Stimulated activated CD8-positive, alpha-beta memory T cell treated with anti-CD3 and anti-CD28 coated beads, Interleukin-7, amount 100 ng/mL, for 48 hours (primary cell): ENCODE measurements at places on chromosomes 2 and 18.

DNA sequence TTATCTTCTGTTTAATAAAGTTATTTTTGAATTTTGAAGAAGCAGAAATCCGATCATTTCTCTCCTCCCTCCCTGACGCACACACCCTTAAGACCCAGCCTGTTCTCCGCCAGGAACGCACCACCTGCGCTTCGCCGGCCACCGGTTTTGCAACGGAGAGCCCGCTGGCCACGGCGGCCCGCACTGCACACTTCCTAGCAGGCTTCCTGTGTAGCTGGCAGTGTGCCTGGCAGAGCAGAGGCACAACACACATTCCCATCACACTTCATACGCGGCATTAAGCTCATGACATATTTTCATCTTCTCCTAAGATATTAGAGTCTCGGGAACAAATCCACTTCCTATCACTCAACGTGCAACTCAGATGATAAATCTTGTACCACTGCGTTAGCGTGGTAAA, 148.0 kb downstream of the HDAC4 start:
- DNase-seq: no peak

GRCh38 chr2:24873619-24874018, 46.4 kb downstream of the ADCY3 start:
- DNase-seq: no peak

- DNase-seq: no peak
Measured at GRCh38 chr2:9815076-9815475, 28.2 kb upstream of the TAF1B start.

- DNase-seq: no peak
Measured at GRCh38 chr2:51011693-51012092, 20.2 kb downstream of the NRXN1 start.

- DNase-seq: no peak
Measured at GRCh38 chr2:241560162-241560882, 1.8 kb downstream of the BOK start.

GRCh38 chr18:60259052-60259681, 113.4 kb downstream of the MC4R start:
- DNase-seq: no peak

- no peak for DNase-seq
Measured at GRCh38 chr2:113138428-113139322, 11.3 kb downstream of the IL1RN start.

GRCh38 chr2:47069628-47070154, 85.4 kb downstream of the STPG4 start:
- DNase-seq: no peak

GRCh38 chr2:99490623-99491461, 1.0 kb upstream of the REV1 start:
- DNase-seq: no peak

GRCh38 chr2:144759746-144760145, 239.8 kb upstream of the ZEB2 start:
- DNase-seq: no peak

DNA sequence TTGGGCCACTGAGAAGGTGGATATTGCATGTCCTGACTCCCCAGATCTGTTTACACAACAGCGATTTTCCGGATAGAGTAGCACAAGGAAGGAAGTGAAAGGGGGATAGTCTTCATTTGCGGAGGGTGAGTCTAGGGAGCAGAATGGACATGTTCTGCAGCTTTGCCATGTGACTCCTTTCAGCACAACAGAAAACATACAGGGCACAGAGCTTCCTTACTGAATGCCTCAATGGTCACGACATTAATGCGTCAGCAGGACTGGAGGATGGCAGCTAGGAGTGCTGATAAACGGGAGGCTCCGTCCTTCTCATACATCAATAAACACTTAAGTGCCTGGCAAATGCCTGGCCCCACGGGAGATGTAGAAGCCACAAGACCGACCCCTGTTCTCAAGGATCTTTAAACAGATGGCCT, 163.0 kb downstream of the FAM210A start:
- no peak for DNase-seq

DNA sequence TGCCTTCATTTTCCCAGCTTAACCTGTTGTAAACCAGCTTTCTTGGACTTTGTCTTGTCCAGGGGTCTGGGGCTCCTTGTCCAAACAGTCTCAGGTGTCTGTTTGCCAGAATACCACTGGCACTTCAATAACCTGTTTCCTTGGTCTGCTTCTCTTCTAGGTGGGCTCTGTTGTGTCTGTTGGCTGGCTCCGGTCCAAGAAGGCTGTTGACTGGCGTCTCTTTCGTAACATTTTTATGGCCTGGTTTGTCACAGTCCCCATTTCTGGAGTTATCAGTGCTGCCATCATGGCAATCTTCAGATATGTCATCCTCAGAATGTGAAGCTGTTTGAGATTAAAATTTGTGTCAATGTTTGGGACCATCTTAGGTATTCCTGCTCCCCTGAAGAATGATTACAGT, 17.0 kb downstream of the SLC20A1 start:
- DNase-seq: no peak

DNA sequence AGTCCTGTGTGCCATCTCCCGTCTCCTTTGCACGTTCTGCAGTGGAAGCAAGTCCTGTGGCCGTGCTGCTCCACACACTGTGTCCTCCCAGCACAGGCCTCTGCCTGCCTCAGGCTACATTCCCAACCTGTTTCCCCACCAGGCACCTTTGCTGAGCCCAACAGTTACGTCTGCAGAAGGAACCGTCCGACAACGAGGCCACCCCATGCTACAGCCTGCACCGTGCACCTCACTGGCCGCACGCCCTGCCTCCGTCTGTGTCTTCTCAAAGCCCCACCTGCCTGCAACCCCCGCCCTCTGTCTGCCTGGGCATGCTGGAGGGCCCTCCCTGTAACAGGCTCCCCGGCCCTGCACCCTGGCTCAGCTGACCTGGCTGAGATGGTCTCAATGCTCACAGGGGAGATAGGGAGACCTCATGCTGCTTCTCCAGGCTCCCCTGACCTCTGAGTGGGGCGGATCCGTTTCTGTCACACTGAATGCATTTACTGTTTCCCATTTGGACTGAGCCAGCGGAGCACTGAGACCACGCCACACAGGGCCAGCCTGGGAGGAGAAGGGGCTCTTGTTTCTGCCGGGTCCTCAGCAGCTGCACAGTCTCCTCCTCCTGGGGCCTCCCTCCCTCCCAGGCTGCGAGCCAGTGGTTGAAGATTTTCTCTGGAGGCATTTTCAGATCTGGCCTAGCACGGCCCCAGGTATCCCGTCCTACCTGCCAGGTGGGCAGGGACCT, 109.1 kb upstream of the OTOS start:
- no peak for DNase-seq

- DNase-seq: no peak
Measured at GRCh38 chr18:37421341-37422077, 144.1 kb downstream of the CELF4 start.

DNA sequence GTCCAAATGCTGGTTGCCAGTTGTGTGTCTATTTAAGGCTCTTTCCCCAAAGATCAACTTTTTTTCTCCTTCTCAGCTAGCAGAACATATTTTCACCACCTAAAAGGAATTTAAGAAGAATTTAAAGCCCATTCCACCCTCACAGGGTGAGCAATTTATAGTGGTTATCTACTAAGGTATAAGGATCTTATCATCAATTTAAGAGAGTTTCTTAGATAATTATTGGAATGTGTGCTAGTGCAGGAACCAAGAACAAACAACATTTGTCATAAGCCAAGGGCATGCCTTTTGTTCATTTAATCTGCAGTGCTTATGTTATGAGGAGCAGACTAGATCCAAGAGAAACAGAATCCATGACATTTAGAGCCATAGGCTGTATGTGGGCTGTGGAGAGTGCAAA, 37.2 kb downstream of the NLRC4 start:
- DNase-seq: no peak

DNA sequence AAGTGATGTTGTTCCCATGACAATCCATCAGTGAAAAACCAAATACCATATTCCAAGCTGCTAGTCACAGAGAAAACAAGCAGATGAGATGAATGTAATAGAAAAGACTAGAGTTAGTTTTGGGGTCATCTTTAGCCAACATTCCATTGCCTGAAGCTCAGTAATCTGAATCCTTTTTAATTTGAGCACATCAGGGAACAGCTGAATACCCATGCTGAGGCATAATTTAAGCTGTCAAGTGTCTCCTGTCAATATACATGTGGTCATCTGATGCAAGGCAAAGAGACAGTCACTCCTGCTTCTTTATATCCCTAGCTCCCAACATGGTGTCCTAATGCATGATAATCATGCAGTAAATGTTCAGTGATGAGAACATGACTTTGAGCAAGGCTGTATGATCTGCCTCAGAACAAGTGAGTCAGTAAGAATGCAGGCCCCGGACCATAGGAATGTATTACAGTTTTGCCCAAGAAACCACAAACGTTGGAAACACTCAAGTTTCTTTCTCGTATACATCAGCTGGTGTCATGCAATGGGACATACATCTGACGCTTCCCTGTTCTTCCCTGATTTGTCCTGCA, 48.0 kb downstream of the CDK15 start:
- DNase-seq: no peak

GRCh38 chr18:2656981-2657512, 1.5 kb downstream of the SMCHD1 start:
- DNase-seq: no peak

DNA sequence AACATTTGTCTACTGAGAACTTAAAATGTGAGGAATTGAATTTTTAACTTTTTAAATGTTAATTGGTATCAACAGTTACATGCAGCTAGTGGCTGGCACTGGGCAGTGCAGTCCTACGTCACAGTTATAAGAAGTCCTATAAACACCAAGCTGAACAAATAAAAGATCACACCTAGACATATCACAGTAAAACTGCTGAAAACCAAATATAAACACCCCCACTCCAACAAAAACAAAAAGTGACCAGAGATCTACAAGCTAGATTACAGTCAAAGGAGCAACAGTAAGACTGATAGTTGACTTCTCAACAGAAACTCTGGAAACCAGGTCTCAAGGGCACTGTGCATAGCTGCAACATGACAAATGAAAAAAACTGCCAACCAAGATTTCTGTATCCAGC, 19.4 kb downstream of the TLK1 start:
- DNase-seq: no peak

- no peak for DNase-seq
Measured at GRCh38 chr2:75035444-75036353, 77.3 kb downstream of the POLE4 start.

GRCh38 chr18:57780318-57780705, 22.8 kb downstream of the ATP8B1 start:
- DNase-seq: no peak

- DNase-seq: no peak
Measured at GRCh38 chr2:225463449-225463848, 63.9 kb downstream of the NYAP2 start.

GRCh38 chr18:24875777-24876176, 415.3 kb downstream of the HRH4 start:
- no peak for DNase-seq

DNA sequence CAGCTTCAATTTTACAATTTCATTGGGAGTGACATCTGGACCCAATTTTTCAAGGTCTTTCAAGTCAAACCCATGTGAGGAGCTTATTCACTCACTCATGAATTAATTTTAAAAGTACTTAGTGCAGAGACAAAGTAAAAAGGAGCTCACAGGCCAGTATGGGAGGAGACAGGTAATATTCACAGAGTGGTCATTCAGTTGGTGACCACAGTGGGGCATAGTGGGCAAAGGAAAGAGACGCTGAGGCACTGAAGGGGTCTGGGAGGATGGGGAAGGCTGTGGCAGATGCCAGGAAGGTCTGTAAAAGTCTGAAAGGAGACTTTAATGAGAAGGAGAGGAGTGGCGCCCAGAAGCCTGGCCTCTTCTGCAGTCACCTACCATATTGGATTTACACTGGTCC, 76.0 kb downstream of the CD8B2 start:
- DNase-seq: no peak

- DNase-seq: no peak
Measured at GRCh38 chr2:17754773-17755425, 961 bp downstream of the GEN1 start.

DNA sequence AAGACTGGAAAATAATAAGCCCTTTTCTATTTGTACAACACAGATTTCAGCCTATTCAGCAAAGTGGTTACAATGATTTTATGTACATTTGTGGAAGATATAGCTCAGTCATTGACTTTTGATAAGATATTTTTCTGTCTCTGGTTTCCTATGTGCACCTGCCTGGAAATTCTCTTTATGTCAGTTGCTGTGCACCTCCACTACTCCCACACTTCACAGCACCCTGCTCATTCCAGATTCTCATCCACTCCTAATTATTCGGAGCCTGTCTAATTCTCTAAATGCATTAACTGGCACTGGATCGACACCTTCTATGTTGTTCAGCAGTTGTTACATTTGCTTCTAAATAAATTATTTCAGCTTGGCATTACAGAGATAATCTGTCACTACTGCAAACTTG, 275.1 kb upstream of the RND3 start:
- no peak for DNase-seq

DNA sequence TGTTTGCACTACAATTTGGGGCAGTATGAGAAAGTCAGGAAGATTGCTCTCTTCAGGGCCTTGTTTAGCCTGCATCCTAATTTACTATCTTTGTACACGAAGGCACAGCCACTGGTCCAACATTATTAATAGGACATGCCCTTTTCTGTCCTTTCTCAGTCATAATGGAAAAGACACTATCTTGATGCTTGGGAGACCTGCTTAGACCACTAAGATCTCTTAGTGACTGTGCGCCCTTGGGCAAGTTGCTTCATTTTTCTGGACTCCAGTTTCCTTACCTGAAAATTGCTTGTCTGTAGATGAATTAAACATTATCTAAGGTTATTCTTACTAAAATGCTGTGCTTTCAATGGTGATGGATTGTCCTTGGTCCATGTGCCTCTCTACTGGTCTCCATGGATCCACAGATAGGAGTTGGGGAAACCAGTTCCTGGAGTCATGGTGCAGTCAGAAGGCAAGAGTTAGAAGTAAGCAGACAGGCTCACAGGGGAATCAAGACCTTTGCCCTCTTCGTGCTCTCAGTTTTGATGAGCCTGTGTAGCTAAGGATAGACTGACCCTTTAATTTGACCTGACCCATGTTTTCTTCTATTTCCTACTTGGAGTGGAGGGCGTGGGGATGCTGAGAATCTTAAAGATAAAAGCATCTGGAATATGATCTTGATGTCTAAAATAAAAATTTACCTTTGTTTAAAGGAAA, 114.0 kb downstream of the RAPGEF4 start:
- no peak for DNase-seq

DNA sequence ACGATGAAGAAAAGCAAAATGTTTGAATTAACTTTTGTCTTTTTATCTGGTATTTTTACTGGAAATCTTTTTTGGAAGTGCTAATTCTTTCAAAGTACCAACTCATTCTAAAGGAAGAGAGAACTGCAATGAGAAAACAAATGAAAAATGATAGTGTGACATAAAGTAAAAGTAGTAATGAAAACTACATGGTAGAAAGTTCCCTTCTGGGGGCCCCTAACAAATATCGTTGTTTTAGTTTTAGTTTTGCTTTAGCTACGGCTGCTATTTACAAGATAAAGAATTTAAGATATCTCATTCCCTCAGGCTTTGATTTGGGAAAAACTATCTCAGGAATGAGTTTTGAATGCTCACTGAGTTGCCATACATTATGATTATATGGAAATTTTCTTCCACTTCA, 161.4 kb downstream of the XIRP2 start:
- DNase-seq: no peak

GRCh38 chr2:174951745-174952144, 53.4 kb downstream of the CHN1 start:
- no peak for DNase-seq
